ENCODE measurements at places on chromosomes 11 and 22.

DNA sequence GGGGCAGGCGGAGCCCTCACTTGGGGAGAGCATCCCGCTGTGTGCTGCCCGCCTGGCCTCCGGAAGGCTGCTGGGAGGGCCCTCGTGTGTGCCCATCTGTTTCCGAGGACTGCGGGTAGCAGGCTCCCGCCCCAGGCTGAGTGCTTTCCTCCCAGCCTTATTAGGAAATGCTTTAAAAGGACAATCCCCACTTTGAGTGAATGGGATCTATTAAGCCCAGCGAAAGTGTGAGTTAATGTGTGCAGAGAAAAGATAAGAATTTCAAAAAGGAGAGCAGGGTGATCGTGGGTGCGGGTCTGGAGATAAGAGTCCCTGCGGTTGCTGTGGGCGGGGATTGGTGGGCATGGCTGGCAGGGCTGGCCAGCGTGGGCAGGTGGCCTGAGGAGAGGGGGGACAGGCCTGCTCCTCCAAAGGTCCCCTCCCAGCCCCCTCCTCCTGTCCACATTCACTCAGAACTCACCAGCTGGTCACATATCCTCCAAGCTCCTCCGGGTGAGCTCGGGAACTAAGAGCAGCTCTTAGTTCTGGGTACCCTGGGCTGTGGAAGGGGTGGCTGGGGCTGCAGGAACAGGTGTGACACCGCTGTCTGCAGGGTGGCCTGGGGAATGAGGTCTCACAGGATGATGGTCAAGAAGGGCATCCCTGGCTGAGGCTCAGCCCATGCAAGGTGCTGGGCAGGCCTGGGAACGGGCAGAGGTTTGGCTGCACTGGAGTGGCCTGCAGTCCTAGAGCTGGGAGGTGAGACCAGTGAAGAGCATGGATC lies 1260.3 kb downstream of the BRD1 start:
- no peak for DNase-seq

GRCh38 chr11:43523632-43524031 lies 156.9 kb upstream of the HSD17B12 start:
- no peak for DNase-seq

- DNase-seq, result no peak
Observed at GRCh38 chr11:65578667-65579066, 2.8 kb downstream of the EHBP1L1 start.

DNA sequence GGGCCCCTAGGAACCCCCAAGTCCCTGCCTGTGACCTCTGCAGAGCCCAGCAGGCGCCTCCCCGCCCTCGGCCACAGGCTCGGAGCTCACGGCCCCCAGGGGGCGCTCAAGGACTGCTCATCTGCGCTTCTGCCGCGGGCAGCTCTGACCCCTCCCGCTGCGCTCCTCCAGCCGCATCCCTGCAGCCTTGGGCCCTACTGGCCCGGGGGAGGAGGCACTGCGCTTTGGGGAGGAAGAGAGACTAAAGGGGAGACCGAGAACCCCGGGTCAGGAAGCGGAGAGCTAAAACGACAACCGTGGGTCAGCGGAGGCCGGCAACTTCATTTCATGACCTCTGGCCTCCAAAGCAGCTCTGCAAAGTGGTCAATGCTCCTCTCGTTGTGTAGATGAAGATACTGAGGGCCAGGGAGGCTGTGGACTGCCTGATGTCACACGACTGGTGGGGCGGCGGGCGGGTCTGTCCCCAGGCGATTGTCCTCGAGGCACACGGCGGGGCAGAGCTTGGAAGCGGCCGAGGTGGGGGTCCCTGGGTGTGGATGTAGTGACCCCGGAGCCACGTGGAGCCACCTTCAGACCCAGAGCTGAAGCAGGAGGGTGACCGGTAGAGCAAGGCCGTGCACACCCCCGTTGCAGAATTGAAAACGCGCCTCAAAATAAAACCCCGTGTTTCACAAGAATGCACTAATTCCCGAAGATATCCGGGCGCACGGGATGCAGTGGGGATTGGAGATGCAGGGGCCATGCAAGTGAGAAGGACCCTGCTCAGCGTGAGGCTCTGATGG lies 2.7 kb upstream of the KRTAP5-6 start:
- DNase-seq, result peak; percentile 72

DNA sequence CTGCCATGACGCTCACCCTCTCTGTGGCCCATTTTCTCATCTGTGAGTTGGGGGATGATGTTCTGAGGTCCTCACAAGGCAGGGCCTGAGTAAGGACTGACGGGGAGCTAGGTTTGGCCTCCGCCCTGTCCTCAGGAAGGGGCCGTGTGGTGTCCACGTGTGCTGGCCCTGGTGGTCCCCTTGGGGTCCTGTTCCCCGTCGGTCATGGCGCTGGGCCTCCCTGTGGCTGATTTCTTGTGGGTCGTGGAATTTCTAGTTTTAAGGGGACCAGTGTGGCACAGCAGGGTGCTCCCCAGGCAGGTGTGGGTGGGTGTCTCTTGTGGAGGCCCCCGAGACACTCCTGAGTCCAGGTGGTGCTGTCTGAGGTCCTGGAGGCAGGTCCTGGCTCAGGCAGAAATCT lies 5.9 kb downstream of the LINC01488 start:
- no peak for DNase-seq

GRCh38 chr11:10694486-10695239 lies 1.1 kb upstream of the IRAG1 start:
- DNase-seq, result no peak

Measured in lung microvascular endothelial cell (primary cell).